ENCODE measurements at places on chromosomes 6 and 20.

- DNase-seq = no peak
Measured at GRCh38 chr6:16392010-16392409, 153.6 kb downstream of the GMPR start.

- DNase-seq = no peak
Measured at GRCh38 chr6:144534180-144534579, 249.0 kb downstream of the UTRN start.

- no peak for DNase-seq
Measured at GRCh38 chr6:12012038-12012557, at the start of gene HIVEP1. Gene HIVEP1 (plus strand): TSS chr6:12012312. CDS start chr6:12015629, 3,317 bp downstream.

DNA sequence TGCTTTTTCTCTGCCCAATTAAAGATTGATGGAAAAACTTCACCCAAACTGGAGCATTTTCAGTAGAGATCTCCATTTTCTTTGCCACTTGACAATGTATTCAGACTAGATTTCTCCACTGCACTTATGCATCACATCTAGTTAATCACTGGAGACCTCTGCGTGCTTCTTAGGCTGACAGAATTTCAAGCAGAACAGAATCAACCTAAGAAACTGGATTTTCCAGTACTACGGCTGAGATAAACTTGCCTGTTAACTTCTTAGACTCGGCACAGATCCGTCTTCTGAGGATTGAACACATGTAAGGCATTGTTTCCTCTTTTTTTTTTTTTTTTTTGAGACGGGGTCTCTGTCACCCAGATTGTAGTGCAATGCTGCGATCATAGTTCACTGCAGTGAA lies 139.2 kb downstream of the LRRC1 start:
- no peak for DNase-seq

DNA sequence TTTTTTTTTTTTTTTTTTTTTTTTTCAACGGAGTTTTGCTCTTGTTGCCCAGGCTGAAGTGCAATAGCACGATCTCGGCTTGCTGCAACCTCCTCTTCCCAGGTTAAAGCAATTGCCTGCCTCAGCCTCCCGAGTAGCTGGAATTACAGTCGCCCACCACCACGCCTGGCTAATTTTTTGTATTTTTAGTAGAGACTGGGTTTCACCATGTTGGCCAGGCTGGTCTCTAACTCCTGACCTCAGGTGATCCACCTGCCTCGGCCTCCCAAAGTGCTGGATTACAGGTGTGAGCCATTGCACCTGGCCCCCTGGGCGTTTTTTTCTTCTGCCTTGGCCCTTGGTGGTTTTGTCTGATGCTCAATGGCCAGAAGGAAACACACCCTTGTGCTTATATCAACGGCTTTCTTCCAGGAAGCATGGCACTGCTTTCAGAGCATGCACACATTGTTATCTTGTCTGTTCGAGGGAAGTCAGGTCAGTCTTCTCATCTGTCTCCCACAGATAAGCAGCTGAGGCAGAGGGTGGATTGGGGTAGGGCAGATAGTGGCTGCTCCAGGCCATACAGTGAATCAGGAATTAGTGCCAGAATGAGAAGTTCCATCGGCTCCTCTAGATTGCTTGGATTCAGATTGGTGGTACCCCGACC lies 203.1 kb downstream of the TSHZ2 start:
- DNase-seq = no peak

DNA sequence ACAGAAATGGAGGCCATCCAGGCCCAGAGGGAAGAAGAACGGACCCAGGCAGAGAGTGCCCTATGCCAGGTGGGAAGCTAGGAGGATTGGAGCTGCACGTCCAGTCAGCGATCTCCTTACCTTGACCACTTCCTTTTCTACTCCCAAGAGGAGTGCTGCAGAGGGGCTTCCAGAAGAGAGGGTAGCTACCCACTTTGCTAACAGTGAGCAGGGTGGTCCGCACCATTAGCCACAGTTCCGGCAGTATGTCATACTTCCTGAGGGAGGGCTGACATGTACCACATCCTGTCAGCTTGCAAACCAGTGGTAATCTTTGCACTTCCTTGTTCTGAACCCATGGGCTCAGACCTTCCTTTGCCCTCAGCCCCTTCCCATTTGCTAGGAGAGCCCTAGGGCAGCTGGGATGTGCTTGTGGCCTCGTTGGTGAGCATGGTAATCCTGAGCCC lies 35.4 kb downstream of the CEP250 start:
- DNase-seq = peak; percentile 73

- no peak for DNase-seq
Measured at GRCh38 chr20:61941721-61942405, 123.8 kb downstream of the TAF4 start.

GRCh38 chr6:129598244-129599187 lies 111.5 kb downstream of the ARHGAP18 start:
- peak; percentile 81 for DNase-seq

GRCh38 chr6:105372142-105372848 lies 30.6 kb downstream of the PREP start:
- no peak for DNase-seq

DNA sequence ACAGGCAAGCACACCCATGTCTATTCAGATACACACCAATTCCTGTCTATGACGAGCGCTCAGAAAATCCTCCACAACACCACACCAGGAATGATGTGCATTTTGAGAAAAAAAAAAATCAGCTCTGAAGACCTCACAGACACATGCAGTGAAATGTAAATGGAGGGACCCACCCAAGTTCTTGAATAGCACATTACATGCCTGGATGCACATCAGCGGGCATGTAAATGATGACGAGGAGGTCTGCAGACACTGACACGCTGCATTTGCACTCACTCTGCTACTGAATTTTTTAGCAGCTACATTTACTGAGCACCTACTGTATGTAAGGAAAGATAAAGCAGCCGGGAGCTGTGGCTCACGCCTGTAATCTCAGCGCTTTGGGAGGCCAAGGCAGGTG lies 14.7 kb downstream of the NRSN2 start:
- DNase-seq = no peak

DNA sequence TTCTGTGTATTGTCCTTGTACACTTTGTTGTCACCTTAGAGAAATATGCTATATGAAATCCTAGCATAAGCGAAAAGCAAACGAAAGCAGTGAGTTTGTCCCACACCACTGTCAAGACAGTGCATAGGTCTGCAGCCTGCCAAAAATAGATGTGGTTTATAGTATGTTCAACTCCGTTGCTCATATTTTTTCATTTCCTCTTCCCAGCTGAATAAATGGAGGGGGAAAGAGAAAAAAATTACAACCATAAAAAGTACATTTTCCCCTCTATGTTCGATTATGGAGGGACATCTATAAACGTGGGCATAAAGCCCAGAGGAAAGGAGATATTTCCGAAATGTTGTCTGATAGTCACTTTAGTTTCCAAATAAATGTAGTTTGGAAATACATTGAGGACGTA lies 25.8 kb downstream of the PRL start:
- no peak for DNase-seq

DNA sequence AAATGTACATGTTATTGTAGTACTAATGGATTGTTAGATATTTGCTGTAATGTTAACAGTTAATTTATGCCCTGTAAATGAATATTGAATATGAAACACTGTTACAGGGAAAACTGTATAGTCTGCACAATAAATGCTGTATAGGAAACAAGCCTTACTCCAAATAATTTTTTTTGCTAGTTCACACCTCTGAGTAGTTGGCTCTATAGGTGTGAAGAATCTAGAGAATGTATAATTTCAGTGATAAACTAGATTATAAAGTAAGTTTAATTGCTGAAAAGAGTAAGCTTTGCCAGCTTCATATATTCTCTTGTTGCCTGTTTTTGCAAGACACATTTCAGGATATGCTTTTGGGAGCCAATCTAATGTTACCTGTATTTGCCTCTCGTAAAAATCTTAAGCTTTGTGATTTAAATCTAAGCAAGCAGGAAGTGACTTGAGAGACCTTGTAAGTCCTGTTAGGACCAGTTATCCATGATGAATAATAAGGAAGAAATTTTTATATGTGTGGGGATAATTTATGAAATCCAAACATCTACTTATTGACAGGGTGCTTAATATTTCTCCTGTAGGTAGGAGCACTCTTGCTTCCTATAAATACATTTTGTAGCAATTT lies 232.4 kb downstream of the ZFAND3 start:
- no peak for DNase-seq

DNA sequence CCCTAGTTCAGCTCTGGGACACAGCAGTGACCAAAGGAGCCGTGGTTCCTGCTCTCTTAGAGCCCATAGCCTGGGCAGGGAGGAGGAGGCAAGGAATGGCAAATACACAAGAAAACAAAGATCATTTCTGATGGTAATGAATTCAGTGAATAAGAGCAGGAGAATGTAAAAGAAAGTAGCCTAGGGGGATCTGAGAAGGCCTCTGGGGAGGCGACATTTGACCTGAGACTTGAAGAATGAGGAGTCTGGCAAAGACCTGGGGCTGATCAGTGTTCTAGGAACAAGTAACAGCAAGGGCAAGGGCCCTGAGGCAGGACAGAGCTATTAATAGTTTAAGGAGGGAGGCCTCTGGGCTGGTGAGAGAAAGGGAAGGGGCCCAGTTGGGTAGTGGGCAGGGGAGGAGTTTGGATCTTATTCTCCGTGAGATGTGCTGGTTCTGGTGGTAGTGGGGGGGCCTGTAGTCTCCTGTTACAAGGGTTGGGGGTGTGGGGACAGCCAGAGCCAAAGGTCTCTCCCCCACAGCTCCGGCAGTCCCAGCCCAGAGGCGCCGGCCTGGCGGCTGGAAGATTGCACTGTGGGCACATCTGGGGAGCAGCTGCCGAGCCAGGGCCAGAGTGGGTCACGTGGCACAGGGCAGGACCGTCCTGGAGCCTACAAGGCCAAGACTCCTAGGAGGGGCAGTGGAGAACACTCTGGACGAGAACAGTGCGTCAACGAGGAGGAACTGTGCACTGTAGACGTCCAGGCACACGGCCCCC lies 9.3 kb upstream of the ID1 start:
- no peak for DNase-seq

DNA sequence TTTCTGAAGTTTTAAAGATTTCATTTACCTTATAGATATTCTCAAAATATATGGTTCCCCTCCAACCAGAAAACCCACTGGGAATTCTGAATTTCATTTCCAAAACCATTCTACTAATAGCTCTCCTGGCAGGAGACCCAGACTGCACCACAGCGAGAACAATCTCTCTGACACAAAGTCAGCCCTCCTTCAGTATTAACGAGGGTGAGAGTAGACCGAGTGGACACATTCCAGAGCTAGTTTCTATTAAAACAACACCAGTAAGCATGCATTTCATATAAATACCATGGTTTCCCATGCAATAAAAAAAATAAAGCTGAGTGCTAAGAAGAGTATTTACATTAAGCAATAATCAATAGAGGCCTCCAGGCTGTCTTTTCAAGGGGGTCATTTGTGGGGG lies 899.6 kb upstream of the SLC35B3 start:
- no peak for DNase-seq

GRCh38 chr6:65667916-65668656 lies 38.9 kb downstream of the EYS start:
- DNase-seq = no peak

- DNase-seq = no peak
Measured at GRCh38 chr20:59678288-59678687, 73.9 kb downstream of the PHACTR3 start.

- DNase-seq = no peak
Measured at GRCh38 chr6:24229696-24230405, 103.8 kb downstream of the NRSN1 start.

GRCh38 chr20:45300961-45301360 lies 5.7 kb upstream of the RBPJL start:
- no peak for DNase-seq

- DNase-seq = peak; percentile 87
Measured at GRCh38 chr6:36442671-36443470, at the start of the genes KCTD20 and PXT1. Gene KCTD20 (plus strand): TSS chr6:36443000. CDS start chr6:36470098, 27,098 bp downstream. Gene PXT1 (minus strand): TSS chr6:36442854. CDS start chr6:36426082, 16,772 bp downstream.

GRCh38 chr6:5300206-5300764 lies 39.0 kb downstream of the FARS2 start:
- no peak for DNase-seq

- DNase-seq = peak; percentile 24
Measured at GRCh38 chr6:127792616-127793015, 108.2 kb downstream of the THEMIS start.

GRCh38 chr6:166422201-166422940 lies 39.6 kb upstream of the MPC1 start:
- DNase-seq = no peak

GRCh38 chr6:170017603-170018320 lies 266.3 kb downstream of the ERMARD start:
- no peak for DNase-seq

DNA sequence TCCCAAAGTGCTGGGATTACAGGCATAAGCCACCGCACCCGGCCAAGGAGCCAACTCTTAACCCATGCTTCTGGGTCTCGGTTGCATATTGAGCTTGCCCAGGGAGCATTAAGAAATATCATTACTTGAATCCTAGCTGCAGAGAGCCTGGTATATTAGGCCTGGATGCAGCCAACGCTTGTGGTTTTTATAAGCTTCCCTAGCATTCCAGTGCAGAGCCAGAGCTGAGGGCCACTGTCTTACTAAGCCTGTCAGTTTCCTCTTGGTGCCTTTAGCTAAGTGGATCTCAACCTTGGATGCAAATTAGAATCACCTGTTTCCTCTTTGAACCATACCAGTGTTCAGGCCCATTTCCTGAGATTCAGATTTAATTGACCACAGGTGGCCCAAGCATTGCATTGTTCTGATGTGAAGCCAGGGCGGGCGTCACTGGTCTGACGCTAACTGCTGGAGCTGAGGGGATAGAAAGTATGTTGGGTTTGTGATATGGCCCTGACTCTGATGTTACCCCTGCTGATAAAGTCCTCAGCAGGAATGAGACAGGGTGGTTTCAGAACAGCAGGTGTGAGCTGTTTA lies 76.3 kb downstream of the BTBD3 start:
- no peak for DNase-seq

All from CD4-positive, alpha-beta T cell treated with Interleukin-10 for 1 hour (primary cell).